ENCODE measurements at places on chromosomes 16 and 17.

GRCh38 chr16:77674888-77675287, 47.4 kb upstream of the NUDT7 start:
- DNase-seq = no peak

DNA sequence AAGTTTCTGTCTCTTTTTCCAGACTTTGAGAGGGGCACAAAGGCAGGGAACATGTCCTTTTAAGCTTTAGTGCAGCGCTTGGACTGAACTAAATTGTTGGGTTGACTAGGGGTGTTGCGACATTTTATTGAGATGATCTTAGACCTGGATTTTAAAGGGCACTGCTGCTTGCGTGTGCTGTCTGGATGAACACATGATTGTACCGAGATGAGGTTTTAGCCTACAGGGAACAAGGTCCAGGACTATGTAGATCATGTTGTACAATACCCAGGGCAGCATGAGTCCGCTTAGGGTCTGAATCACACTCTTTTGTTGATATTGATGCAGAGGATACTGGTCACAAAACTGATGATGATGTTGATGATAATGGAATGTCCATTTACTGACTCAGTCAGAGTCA, 5.2 kb upstream of the RGS9 start:
- no peak for DNase-seq

DNA sequence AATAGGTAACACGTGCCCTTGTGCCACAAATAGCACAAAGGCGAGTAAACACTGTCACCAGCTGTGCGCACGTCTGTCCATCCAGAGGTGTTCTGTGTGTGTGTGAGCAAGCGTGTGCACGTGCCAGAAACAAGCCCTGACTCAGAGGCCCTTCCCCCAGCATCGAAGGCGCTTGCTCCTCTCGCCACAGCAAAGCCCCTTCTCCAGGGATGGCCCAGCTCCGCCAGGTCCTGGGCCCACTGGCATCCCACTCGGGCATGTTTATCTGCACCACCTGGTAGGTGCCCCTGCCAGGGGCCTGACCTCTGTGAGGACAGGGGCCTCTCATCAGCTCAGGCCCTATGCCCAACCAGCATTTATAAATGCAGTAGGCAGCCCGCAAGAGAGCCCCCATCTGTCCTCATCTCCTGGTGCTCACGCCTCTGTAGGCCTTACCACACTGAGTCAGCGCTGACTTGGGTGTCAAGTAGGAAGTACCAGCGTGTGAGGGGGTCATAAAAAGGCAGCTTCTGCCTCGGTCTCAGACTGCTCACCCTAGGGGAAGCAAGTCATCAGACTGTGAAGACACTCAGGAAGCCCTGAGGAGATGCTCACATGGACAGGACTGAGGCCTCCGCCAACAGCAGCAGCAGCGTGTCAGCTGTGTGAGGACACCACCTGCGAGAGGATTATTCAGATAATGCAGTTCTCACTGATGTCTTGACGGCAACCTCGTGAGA, 10.8 kb downstream of the TMEM235 start:
- no peak for DNase-seq

GRCh38 chr16:59411961-59412841, 678.1 kb upstream of the GOT2 start:
- DNase-seq = no peak

- no peak for DNase-seq
These were observed 11.2 kb upstream of the ANKRD40CL start for GRCh38 chr17:50778471-50778870.

GRCh38 chr17:40436636-40437035, 6.6 kb upstream of the IGFBP4 start:
- DNase-seq = no peak

- no peak for DNase-seq
These were observed 141.3 kb upstream of the NETO2 start for GRCh38 chr16:47284999-47285398.

DNA sequence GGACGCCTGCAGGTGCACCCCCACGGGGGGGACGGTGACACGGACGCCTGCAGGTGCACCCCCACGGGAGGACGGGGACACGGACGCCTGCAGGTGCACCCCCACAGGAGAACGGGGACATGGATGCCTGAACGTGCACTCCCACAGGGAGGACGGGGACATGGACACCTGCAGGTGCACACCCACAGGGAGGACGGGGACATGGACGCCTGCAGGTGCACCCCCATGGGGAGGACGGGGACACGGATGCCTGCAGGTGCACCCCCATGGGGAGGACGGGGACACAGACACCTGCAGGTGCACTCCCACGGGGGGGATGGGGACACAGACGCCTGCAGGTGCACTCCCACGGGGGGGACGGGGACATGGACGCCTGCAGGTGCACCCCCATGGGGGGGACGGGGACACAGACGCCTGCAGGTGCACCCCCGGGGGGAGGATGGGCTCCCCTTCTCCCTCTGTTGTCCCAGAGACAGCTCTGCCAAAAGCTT, 114.5 kb upstream of the METRNL start:
- DNase-seq = no peak

DNA sequence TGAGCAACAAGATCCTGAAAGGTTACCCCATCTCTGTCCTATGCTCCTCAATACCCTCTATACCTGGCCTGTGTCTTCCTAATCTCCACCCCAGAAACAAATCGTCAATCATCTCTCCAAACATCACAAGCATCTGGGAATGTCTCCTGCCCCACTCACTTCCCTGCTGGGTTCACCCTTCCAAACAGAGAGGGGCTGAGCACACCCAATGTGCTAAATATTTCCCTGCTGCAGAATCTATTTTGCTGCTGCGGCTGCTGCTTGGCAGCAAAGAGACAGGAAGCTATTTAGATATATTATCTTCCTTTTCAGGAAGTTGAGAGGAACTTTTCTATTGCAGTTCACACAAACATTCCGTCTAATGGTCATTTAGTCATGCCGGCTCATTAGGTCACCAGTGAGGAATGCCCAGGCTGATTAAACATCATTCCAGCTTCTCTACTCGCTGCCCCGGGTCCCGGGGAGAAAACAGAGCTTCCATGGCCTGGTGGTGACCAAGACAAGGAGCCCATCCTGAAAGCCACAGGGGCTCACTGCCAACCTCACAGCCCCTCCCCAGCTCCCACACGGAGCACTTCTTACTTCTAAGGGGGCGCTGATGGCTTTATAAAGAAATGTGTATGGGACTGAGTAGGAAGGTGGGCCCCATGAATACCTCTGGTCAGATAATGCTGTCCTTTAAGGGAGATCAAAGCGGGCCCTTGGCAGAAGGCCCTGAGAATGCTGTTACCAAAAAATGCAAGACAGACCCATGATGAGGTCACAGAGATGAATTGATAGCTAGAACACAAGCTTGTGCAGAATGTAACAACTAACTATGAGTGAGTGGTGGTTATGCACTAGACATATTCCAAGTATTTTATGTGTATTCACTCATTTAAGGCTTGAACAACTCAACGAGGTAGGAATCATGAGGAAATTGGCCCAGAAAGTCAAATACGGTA, 218.3 kb downstream of the SOX9 start:
- no peak for DNase-seq

- no peak for DNase-seq
These were observed 258.6 kb downstream of the NTN1 start for GRCh38 chr17:9279893-9280292.

GRCh38 chr17:76053246-76054111, 18.8 kb downstream of the SRP68 start:
- peak; percentile 52 for DNase-seq

DNA sequence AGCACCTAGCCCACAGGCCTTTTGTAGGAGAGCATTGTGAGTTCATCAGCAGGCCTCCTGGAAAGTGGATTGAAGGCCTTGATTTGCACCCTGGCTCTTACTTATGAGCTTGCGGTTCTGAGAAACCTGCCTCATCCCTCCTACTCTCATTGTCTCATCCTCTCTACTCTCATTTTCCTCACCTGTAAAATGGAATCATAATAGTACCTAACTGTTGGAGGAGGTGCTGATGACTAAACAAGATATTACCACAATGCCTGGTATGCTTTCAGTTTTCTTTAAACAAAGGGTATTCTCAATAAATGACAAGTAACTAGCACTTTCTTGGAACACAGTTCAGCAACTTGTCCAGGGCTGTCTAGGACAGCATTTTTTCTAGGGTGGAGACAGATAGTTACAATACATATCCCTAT, 243.1 kb upstream of the MAF start:
- peak; percentile 28 for DNase-seq

GRCh38 chr16:67833415-67834241, 8.5 kb upstream of the THAP11 start:
- peak; percentile 94 for DNase-seq

DNA sequence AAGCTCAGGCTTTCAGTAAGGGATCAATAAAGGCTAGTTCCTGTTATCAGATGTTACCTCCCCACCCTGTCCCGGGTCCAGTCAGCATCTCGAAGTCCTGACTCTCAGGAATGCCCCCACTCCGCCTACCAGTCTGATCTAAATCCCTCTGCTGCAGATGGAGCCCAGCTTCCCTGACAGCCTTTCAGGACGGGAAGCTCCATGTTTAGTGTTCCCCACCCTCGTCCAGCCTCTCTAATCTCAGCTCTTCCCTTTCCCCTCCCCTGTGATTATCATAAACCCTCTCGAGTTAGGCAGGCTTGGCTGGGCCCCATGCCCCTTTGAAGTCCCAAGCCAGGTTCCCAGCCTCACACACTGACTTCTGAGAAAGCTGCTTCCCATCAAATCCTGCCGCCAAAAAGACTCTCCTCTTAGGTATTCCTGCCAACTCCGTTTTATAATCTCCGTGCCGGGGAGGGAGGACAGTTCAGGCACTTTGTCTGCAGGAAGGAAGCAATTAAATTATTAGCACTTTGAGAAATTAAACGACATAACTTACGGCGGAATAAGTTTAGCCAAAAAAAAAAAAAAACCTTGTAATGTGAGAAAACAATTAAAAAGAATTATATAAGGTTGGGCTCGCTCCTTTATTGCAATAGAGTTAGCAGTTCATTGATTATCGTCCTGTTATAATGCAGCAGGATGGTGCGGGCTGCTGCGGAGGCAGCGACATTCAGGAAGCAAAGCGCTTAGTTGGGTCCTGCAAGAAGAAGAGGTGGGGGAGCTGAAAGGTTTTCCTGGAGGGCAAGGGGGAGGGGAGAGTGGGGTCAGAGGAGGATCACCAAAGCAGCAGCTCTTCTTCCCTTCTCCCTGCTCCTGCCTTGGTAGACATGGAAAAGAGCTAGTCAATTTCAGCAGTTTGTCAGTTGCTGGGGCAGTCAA, 16.8 kb upstream of the ETV4 start:
- DNase-seq = no peak

DNA sequence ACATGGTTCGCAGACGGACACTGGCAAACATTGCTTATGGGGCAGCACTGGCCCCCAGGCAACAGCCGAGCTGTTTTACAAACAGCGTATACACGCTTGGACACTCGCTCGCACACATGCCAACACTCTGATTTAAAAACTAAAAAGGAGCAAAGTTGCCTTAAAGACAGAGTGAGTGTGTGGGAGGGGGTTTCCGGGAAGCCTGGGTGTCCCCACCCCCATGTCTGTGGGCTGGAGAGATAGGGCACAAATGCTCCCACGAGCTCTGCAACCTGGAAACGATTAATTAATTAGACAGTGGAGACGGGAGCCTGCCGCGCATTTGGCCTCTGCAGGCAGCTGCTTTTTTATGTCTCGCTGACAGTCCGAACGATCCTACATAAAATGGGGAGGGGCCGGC, 107.9 kb upstream of the ZNF469 start:
- no peak for DNase-seq

- no peak for DNase-seq
These were observed 13.2 kb upstream of the CCL23 start for GRCh38 chr17:36030956-36031355.

GRCh38 chr16:64952177-64952576, 169.7 kb downstream of the CDH11 start:
- no peak for DNase-seq

GRCh38 chr16:20243731-20244281, 83.5 kb downstream of the GP2 start:
- no peak for DNase-seq

GRCh38 chr17:28710861-28711722, 596 bp downstream of the PROCA1 start:
- peak; percentile 88 for DNase-seq

DNA sequence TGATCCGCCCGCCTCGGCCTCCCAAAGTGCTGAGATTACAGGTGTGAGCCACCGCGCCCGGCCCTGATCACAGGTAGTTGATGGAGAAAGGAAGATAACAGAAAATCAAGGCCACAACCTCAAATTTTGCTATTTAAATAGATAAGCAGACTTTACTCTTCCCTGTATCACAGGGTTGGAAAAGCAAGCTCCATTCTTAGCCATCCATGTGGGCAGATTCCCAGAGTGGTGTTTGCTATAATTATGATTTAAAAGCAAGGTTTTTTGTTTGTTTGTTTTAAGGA, 44.4 kb downstream of the TUBD1 start:
- DNase-seq = no peak

DNA sequence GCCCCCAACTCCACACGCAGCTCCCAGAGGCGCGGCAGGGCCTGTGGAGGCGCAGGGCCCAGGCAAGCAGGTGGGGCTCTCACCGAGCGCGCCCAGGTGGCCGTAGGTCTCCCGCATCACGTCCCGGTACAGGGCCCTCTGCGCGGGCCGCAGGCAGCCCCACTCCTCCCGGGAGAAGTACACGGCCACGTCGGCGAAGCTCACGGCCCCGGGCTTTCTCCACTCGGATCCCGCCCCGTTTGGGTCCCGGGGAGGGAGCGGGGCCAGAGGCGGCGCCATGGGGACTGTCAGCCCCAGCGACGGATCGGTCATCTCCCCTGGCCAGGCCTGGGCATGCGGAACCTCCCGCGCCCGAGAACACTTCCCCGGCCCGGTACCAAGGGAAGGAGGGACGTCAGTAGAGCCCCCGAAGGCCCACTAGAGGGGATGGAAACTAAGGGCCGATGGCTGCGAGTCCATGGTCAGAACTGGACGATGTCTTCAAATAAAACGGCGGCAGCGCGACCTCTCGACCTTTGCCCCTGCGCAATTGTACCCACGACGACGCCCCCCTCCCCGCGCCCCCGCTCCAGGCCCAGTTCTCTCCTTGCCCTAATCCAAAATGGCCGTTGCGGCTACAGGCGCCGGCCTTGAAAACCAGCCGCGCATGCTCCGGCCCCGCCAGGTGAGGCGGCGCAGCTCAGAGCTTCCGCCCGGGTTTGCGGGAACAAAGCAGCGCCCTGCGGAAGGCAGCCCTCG, at the start of gene ZNF747:
TSS of gene ZNF747 (minus strand) at position 491 of the 738 bp plus-strand sequence. CDS start at position 312, 179 bp downstream.
- DNase-seq = peak; percentile 92

GRCh38 chr17:44997733-44998520, 29.8 kb upstream of the C1QL1 start:
- no peak for DNase-seq

DNA sequence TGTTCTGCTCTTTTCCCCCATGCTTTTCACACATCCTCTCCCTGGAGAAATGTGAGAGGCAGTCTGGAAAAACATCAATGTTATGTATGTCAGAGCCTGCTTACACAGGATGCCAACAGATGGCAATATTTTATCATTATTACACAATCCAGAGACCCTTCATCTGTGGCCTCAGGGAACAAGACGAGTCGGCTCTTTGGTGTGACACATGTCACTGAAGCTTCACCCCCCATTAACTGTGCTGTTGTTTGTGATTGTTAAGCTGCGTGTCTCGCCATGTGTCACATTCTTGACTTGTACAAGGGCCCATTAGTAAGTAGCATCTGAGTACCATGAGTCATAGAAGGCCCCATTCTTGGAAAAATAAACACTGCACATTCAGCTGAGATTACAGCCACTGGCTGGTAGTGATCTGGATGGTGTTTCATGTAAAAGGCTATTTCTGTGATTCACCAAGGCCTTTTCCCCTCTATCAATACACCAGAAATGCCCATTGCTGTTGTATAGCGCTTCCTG, 682.1 kb upstream of the SOX9 start:
- DNase-seq = no peak

All from stimulated activated CD4-positive, alpha-beta T cell treated with anti-CD3 and anti-CD28 coated beads, Interleukin-4, amount 100 ng/mL, for 24 hours (primary cell).